Esophagus squamous epithelium (tissue), 5 donors: ENCODE measurements at places on chromosomes 2 and 18. TPM values are rescaled to one million over a fixed set of nuclear protein-coding genes. Genes with fewer than 3 reads are reported as not detected.

DNA sequence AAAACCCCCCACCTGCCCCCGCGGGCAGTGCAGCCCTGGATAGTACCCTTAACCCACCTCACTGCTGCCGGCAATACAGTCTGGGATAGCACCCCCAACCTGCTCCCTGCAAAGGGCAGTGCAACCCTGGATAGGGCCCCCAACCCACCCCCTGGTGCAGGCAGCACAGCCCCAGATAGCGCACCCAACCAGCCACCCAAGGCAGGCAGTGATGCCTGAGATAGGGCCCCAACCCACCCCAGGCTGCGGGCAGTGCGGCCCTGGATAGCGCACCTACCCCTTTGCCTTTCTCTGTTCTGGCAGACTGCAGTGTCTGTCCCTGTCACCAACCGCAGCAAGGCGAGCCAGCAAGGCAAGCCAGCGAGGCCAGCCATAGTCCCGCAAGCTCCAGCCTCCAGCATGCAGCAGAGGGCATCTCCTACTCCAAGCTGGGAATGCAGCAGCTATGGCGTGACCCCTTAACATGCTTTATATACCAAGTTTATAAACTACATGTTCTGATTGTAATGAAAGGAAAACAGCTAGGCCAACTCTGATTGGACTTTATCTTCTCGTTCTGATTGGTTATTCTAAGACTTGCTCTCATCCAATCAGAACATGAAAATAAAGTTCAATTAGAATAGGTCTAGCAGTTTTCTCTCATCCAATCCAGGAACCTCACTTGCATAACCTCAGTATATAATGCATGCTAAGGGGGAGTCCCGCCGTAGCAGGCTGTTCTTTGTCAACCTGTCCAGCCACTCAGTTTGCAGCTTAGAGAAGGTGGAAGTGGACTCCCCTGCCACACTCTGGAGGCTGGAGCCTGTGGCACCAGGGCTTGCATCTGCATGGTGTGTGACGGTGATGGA is 34.1 kb upstream of the ANKRD62 start:
- DNase-seq = no peak

Gene TANK
- 34.8 TPM for total RNA-seq

- DNase-seq = no peak
Observed at GRCh38 chr2:95062242-95063085, 37.0 kb downstream of the MAL start.

DNA sequence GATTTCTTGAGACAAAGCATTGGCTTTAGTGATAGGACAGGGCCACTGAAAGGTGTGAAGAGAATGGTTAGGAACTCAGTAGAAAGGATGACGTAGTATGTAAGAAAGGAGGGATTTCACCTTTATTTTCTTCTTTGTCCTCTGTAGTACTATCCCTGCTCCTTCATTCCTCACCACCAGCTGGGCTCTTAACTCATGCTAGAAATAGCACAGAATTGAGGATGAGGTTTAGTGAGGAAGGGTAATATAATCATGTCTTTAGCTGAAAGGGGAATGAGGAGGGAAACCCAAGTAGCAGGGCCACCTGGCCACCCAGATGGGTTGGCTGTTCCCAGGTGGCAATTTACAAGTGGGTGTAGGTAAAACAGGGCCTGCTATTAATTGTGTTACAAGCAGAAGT is 15.2 kb downstream of the ACVR2A start:
- DNase-seq = no peak

DNA sequence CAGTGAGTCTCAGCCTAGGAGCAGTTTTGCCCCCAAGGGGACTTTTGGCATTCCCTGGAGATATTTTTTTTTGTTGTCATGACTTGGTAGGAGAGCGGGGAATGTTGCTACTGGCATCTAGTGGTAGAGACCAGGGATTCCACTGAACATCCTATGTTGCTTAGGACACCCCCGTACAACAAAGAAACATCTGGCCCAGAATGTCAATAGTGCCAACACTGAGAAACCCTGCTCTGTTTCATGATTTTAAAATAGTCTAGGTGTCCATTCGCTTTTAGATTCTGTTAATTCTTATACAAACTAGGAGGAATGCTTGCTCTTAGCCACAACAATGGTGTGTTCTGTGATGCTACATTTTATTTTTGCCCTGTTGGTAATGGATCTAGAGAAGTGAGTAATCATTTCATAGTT is 225.8 kb upstream of the SIX3 start:
- DNase-seq = no peak

GRCh38 chr18:56726906-56727305 is 75.7 kb downstream of the WDR7 start:
- no peak for DNase-seq

Gene NPPC
- total RNA-seq = not detected

- DNase-seq = no peak
Observed at GRCh38 chr2:96320728-96321622, 4.1 kb upstream of the ITPRIPL1 start.

Gene FAM98A
- 31.1 TPM for total RNA-seq

Gene DTNA
- total RNA-seq = 8.6 TPM

- DNase-seq = no peak
Observed at GRCh38 chr2:240293557-240294461, 141.7 kb upstream of the GPC1 start.

Gene CD302
- 3.2 TPM for total RNA-seq

GRCh38 chr2:54308186-54308585 is 52.2 kb upstream of the TSPYL6 start:
- DNase-seq = no peak

GRCh38 chr2:191051825-191052778 is 38.1 kb upstream of the STAT1 start:
- no peak for DNase-seq

Gene ACTR1B
- total RNA-seq = 52.6 TPM

DNA sequence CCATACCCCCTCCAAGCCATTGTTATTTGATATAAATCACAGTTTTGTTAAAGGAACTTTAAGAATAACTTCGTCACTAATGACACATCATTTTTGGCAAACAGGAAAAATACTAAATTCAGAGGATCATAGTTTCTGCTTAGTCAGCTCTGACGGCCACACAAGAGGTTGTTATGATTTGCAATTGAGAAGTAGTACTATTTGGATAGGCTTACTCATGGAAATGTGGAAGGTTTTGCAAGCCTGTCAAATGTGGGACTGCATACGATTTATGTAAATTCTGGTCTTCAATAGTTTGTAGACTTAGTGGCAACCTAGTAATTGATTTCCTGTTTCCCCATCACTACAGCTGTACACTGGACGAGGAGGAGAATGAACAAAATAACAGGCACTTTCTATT is 108.1 kb downstream of the ARHGEF33 start:
- no peak for DNase-seq

Gene NTSR2
- not detected for total RNA-seq

- DNase-seq = no peak
Observed at GRCh38 chr2:231597014-231597611, 4.4 kb downstream of the TEX44 start.

GRCh38 chr2:43387092-43388062 is 161.0 kb upstream of the ZFP36L2 start:
- DNase-seq = no peak

- DNase-seq = no peak
Observed at GRCh38 chr2:224111576-224111975, 72.5 kb upstream of the SERPINE2 start.

DNA sequence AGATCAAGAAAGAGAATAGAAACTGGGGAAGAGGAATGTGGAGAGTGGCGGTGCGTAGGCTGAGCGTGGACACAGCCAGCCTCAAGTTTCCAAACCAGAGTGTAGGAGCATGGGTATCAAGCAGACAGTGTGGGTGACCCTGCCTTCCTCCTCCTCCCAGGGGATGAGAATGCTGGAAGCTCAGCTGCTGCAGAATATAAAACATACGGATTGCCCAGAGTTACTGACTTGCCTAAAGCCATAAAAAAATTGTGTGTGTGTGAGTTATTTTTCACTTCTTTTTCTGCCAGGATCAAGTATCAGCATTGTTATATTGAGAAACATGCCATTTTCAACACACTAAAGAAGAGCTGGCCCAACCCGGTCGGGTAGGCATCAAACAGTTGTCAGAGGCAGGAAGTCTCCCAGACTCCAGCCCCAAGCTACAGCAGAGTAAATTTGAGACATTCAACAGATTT is 333.3 kb upstream of the ACVR2A start:
- DNase-seq = no peak

GRCh38 chr18:9941103-9941502 is 27.3 kb downstream of the VAPA start:
- no peak for DNase-seq

DNA sequence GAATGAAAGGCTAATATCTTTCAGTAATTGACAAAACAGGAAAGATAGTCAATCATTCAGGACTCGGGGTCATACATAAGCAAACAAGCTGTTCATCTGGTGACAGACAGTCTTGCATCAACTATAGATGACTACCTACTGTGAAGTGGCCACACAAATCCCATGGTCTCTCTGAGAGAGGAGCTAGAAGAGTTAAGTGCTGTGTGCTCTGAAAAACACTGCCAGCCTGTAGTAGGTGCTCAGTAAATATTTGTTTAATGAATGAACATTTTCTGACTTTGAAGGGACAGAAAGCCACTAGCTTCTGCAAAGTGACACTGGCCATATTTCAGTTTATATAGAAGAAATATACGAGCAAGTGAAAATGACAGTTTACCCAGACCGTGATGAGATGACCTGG is 184.0 kb upstream of the CHAC2 start:
- DNase-seq = no peak

GRCh38 chr2:129469389-129469788 is 510.1 kb upstream of the RAB6C start:
- no peak for DNase-seq

DNA sequence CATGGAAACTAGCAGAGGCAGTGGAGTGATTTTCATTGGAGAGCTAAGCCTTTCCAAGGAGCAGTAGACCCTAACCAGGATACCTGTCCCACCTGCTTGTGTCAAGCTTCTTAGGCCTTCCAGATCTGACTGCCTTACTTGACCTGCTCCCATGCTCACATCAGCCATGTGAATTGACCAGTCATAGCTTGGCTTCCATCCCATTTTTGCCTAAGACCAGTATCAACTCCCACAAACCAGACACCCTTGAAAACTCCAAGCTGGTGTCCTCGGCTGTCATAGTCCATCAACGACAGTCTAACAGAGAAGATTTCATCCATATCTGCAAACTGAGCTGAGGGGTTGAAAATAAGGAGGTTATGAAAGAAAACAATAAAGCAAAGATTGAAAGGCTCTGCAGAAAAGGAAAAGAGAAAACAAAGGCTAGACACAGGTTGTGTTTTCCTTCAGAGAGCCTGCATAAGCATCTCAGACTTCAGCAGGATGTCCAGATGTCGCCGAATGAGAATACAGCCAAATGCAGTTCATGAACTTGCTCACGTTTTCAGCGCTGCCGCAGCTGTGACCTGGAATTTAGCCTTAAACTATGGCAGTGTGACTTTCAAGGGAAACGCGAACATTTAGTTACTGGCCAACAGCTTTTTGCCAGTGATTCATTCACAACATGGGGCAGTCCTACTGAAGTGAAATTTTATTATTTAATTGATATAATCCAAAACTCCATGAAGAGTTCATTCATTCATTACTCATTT is 868.1 kb upstream of the ID2 start:
- no peak for DNase-seq

- no peak for DNase-seq
Observed at GRCh38 chr18:317618-318017, 49.8 kb upstream of the THOC1 start.

DNA sequence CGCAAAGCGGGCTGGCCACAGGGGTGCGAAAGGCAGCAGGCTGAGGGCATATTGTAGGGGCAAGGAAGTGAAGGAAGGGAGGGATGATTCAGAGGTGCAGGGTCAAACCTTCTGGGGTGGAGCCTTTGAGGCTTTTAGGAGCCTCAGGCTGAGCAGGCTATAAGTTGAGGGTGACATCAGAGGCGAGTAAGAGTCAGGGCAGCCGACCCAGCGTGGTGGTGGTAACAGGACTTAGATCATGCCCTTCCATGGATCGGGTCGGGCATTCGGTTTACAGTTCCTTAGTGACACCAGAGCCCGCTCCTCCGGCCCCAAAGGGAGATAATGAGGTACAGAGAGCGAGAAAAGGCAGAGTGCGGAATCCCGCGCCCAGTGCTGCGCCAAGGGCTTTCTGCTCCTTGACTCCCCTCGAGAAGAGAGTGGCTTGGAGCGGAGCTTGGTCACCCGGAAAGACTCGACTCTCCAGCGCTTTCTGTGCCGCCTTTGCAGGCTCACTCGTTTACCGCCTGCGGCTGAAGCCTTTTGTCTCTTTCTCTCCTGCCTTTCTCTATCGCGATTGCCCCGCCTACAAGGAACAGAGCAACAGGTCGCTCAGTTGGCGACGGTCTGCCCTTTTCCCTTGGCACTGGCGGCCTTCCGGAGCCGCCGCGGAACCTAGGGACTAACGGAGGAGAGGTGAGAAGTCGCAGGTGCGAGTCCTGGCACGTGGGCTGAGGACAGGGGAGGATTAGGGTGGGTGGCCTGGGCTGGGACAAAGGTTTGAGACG is 720 bp downstream of the LBX2 start:
- no peak for DNase-seq

DNA sequence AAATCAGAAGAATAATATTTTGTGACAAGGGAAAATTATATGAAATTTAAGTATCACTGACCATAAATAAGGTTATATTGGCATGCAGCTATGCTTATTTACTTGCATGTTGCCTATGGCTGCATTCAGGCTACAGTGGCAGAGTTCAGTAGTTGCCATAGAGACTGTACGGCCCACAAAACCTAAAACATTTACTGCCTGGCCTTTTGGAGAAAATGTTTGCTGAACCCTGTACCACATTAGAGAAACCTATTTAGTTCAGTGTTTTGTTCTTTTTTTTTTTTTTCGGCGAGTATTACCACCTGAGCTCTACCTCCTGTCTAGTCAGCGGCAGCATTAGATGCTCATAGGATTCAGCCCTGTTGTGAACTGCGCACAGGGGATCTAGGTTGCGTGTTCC is 163.7 kb downstream of the MCFD2 start:
- DNase-seq = no peak
